ENCODE measurements at places on chromosomes 5 and 9.

DNA sequence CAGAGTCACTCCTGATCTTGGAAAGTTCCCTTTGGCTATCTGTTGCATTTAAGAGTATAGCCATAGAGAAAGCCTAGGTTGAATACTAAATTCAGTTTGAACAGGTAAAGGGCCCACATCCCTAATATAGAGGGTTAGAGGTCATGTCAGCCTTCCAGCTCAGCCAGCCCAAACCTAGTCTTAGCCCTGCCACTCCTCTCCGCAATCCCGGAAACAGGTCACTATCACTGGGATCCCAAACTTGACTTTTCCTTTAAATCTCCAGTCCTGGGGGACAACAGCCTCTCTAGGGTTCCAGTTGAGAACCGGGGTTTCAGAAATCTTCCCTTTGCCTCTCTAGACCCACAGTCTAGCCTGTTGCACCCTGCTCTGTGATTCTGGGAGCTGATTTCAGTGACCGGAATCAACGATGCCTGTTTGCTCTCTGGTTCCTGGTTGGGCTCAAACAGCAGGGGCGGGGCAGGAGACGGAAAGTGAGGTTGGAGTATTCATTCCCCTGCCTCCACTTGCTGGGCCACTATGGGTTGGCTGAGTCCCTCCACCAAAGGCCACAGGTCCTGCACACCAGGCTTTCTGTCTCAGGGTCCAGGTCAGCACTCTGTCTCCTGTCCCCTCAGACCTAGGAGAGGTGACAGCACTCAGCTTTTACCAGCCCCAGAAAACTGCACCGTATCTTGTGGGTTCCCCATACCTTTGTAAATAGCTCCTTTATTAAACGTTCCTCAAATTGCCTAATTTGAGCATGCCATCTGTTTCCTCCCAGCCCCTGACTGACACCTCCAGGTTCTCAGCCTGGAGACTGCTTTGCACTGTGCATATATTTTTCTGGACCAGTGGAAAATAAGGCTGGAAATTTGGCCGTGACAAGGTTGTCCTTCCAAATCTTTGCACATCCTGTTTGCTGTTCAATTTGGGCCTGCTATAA, 23.8 kb upstream of the CPEB4 start:
- DNase-seq, result no peak

GRCh38 chr5:126953640-126954039, 76.7 kb downstream of the MARCHF3 start:
- no peak for DNase-seq

DNA sequence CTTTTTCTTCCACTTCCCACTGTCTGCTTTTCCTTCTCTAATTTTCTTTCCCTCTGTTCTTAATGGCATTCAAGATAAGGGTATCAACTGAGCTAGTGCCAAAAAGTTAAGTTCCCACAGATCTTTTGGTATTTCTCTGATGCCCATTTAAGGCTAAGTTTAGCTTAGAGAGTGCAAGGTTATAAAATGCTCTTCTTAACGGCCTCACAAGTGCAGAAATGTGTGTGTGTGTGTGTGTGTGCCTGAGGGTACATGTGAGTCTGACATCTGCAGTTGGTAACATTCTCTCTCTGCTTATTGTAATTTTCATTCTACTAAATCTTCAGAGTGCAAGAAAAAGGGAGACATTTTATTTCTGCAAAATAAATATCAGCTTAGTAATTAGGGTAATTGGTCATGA, 24.2 kb downstream of the FBN2 start:
- no peak for DNase-seq

DNA sequence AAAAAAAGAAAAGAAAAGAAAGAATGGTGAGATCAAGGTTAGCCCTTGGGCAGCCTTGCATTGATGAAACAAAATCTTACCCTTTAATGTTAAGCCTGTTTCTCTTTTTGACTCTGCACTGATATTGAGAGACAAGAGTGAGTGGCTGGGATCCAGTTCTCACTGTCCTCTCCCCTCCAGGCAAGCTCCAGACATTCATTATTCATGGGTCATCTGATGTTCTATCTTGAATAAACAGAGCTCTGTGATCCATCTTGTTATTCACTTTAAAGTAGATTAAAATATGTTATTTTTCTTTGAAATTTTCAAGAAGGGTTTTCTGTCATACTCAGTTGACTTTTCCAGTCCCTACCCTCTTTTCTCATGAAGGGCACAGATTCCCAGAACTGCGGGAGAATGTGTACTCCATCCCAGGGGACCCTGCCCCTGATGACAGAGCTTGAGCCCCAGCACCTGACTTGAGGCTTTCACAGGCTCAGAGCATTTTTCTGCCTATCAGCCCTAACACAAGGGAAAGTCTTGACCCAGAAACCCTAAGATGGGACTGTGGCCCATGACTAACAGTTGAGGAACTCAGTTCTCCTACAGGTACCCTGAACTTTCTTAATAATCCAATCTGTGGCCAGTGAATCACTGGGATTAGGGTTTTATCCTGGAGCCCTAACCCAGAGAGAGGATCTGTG, 24.1 kb downstream of the ACTL7B start:
- no peak for DNase-seq

- no peak for DNase-seq
These were observed 1.3 kb downstream of the CCIN start for GRCh38 chr9:36170531-36170930.

DNA sequence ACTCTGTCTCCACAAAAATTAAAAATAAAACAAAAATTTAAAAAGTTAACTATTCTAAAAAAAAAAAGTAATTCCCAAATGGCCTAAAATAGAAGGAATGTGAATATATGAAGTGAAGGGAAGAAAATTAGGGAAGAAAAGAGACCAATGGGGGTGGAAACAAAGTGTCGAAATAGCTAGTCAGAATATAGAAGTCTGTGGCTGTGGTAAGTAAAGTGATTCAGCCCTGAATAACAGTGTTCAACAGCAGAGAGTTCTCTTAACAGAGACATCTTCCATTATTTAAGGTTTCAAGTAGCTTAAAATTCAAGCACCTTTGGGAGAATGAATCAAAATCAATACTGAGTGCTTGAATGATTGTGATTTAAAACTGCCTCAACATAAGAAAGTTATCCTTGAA, 51.7 kb downstream of the LPAR1 start:
- DNase-seq, result no peak

DNA sequence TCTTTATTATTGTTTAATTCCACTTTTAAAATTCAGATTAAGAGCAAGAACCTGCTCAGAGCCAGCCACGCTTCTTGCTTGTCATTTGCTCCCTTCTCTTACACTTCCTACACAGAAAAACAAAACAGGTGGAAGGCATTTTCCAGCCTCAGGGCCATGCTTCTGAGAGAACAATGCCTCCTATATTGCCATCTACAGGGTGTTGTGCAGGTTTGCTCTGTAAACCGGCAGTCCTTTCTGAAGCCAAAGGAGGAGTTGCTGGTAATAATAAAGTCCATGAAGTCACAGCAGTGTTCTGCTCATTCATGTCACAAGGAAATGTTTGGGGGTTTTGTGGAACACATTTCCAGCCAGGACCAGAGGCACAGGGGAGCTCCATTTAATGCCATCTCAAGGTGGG, 16.1 kb upstream of the PRLR start:
- no peak for DNase-seq

- DNase-seq, result no peak
These were observed 28.2 kb downstream of the DBH start for GRCh38 chr9:133664173-133665050.

DNA sequence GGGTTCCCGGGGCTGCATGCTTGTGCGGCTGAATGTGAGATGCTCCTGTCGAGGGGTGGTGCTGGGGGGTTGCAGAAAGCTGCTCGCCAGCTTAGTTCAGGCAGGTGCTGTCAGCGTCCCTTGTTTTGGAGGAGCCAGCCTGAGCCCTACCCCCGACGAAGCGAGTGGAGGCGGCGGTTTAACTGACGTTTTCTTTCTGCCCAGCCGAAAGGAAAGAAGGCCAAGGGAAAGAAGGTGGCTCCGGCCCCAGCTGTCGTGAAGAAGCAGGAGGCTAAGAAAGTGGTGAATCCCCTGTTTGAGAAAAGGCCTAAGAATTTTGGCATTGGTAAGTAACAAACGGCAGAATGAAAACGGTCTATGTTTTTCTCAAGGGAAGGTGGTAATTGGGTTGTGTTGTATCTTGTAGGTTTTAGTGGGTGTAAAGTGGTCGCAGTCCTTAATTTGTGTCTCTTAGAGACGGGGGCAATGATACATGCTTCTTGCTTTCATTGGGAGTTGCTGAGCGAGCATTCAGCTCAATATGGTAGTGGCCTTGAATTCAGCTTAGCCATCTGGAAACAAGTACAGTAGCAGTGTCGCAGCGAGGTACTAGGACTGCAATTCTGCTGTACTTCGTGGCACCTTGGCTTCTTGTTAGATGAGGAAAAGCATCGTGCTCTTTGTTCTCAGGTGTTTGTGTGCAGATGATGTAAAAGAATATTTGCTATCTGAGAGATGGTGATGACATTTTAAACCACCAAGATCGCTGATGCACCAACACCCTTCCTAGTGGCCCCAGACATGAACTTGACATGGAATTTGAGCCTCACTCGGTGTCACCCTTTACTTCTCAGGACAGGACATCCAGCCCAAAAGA, 928 bp downstream of the RPL7A start:
- DNase-seq, result no peak

GRCh38 chr5:170640731-170641588, 137.1 kb downstream of the KCNIP1 start:
- DNase-seq, result no peak

GRCh38 chr5:33608344-33609041, 167.7 kb downstream of the TARS1 start:
- DNase-seq, result no peak

- no peak for DNase-seq
These were observed 831.1 kb downstream of the NR2F1-AS1 start for GRCh38 chr5:92749943-92750342.

DNA sequence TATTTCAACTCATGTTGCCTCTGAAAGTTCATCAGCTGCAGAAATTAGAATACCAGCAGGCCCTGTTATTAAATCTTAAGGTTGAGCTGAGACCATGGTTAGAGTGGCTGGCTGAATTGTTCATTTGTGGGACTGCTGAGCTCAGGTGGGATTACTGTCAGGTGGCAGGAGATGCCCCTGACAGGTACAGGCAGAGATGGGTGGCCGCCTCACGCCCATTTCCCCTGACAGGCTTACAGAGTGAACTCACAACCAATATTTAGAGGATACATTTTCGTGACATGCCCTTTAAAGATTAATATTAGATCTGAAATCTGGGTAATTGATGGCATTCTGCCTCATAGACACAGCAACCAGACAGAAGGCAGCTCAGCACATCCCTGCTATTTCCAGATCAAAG, 136.0 kb downstream of the MVB12B start:
- no peak for DNase-seq

DNA sequence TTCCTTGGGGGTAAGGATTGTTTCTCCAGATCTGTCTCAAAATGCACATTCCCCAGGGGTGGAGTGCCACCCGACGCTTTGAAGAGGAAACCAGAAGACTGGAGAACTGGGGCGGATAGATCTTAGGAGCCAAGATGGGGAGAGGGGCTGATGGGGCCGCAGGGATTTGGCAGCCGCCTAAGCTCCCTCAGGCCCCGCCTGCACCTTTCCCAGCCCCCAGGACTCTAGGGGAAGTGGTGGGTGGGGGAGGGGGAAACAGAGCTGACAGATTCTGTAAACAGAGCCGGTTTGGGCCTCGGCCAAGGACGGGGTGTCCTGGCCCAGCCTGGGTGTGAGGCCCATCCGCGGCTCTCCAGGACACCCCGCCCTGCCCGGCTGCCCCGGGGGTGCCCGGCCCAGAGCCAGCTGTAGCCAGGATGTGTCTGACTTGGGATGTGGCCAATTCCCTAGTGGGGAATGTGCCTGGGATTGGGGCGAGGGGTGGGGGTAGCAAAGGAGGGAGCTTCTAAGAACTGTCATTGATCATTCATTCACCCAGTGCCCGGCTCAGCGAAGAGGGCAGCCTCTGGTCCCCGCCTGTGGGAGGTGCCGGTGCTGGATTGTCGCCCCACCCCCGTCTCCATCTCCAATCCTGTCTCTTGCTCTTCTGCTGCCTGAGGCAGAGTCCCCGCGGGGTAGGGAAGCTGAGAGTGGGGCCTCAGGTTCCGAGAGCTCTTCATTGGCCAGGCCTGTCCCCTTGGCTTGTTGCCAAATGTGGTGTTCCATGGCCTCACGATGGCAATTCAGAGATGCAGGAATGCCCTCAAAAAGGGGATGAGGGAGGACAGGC, 54.8 kb upstream of the CDKN2AIPNL start:
- DNase-seq, result peak; percentile 34

- DNase-seq, result no peak
These were observed 224.9 kb downstream of the SNX18 start for GRCh38 chr5:54742417-54742891.

GRCh38 chr5:159915904-159916840, at the start of gene ADRA1B:
TSS of gene ADRA1B (plus strand) at chr5:159916482. CDS start at chr5:159916906, 424 bp downstream.
- peak; percentile 29 for DNase-seq

DNA sequence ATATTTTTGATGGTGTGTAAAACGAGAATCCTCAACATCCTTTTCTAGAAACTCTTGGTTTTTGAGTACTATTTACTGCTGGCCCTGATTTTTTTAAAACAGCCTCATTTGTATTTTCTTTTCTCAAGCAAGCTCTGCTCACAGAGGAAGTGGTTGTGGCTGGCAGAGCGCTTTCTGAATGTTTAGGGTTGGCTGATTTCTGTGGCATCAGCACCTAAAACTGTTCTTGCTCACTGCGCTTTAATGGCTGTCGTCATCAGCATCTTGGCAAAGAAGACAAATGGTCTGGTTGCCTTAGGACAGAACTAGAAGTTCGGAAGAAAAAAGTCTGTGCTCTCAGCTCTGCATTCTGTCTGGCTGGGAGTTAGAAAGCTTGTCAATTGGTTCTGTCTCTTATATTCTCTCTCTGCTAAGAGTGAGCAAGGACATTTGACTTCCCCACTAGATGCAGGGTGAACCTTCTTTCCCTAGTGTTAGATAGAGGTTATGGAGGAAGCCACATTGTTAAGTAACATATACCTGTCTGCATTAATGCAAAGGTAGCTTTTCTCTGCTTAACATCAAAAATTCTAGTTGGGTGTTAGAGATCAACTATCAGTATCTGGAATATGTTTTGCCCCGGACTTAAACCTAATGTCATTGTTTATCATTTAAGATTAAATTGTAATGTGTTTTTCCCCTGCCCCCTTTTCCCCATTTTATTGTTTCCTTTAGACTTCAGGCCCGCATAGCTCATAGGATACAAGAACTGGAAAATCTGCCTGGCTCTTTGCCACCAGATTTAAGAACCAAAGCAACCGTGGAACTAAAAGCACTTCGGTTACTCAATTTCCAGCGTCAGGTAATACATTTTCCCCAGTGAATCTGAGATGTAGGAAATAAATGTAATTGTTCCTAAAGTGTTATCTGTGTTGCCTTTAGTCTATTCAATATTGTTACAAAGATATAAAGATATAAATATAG, 39.0 kb downstream of the SMARCA2 start:
- DNase-seq, result peak; percentile 81

GRCh38 chr5:54301220-54301619, 9.2 kb downstream of the ARL15 start:
- no peak for DNase-seq

- DNase-seq, result no peak
These were observed 35.7 kb upstream of the TRIM14 start for GRCh38 chr9:98154678-98155077.

DNA sequence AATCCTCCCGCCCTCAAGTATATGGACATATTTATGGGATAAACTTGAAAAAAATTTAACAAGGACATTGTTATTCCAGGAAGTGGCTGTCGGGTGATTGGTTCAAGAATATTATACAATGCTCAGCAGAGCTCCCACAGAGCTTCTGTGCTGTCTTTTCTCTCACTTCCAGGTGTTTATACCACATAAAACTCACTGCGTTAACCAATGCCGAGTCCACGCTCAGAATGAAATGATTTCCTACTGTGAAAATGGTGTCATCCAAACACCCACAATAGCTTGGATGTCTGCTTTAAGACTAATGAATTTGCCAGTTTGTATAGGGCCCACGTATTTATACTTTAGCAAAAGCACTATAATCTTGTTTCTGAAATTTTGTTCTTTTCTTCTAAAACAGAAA, 368.2 kb downstream of the NDUFS4 start:
- no peak for DNase-seq

- no peak for DNase-seq
These were observed 133.4 kb downstream of the OLFM1 start for GRCh38 chr9:135220601-135221575.
